Mesenchymal stem cell (in vitro differentiated cells and primary cell): ENCODE measurements at places on chromosomes 7 and 10.

GRCh38 chr7:50838675-50839377, 56.1 kb upstream of the GRB10 start:
- no peaks in the 10 kb centered on the region for H3K27me3 ChIP-seq
- no peak for DNase-seq
- H3K4me3 ChIP-seq, result no peak overlapping the region
- no peaks in the 10 kb centered on the region for H3K36me3 ChIP-seq
- H3K27ac ChIP-seq, result no peak overlapping the region

DNA sequence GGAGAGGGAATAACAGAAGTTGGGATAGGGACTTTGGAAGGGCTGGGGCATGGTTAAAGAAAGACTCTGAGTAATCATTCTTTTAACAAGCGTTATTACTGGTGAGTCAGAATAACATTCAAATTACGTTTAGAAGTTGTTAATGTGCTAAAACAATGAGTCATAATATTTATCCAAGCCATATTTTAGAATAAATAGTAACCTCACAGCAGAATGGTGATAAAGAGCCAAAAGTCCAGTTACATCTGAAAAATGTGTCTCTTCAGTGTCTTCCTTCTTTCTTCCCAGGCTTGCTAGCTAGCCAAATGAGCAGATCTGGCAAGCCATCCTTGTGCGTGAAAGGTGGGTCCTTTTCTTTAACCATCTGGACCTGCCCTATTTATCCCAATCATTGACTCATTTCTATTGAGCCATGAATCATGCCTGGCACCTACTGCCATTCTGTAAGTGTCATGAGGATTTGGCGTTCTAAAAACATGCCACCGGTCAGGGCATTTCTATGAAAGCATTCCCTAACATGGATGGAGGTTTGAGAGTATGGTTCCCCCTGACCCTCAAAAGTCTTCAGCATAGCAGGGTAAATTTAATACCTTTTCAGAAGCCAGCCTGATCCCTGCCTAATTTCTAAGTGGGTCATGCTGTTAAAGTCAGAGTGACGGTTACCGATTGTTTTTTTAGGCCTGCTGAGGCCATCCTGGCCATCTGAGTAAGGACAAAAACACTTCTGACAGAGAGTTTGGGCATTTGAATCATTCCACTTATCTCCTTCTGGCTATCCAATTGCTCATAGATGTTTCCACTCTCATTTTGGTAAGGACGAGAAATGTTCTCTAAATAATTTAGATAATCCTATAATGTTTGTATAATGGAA, 26.9 kb downstream of the MYPN start:
- H3K27ac ChIP-seq, result peak overlapping the region; percentile 93
- H3K27me3 ChIP-seq, result no peaks in the 10 kb centered on the region
- peak; percentile 72 for DNase-seq
- no peaks in the 10 kb centered on the region for H3K36me3 ChIP-seq
- H3K4me3 ChIP-seq, result no peak overlapping the region

- no peaks in the 10 kb centered on the region for H3K27me3 ChIP-seq
- no peak overlapping the region for H3K4me3 ChIP-seq
- H3K4me1 ChIP-seq, result no peaks in the 10 kb centered on the region
- peak overlapping the region; percentile 85 for H3K27ac ChIP-seq
- DNase-seq, result no peak
Observed at GRCh38 chr7:124930173-124930623, 573 bp upstream of the POT1 start.

GRCh38 chr7:92260248-92260781, 14.5 kb downstream of the ANKIB1 start:
- no peak overlapping the region for H3K27ac ChIP-seq
- H3K4me1 ChIP-seq, result peaks cover 3% of the 10 kb centered on the region
- no peaks in the 10 kb centered on the region for H3K36me3 ChIP-seq
- H3K27me3 ChIP-seq, result no peaks in the 10 kb centered on the region
- peak; percentile 41 for DNase-seq
